Fibroblast of skin of back (primary cell): ENCODE measurements at places on chromosomes 7 and 10.
A peak's percentile ranks its signal among the peaks of the same experiment; 100 is the strongest.

DNA sequence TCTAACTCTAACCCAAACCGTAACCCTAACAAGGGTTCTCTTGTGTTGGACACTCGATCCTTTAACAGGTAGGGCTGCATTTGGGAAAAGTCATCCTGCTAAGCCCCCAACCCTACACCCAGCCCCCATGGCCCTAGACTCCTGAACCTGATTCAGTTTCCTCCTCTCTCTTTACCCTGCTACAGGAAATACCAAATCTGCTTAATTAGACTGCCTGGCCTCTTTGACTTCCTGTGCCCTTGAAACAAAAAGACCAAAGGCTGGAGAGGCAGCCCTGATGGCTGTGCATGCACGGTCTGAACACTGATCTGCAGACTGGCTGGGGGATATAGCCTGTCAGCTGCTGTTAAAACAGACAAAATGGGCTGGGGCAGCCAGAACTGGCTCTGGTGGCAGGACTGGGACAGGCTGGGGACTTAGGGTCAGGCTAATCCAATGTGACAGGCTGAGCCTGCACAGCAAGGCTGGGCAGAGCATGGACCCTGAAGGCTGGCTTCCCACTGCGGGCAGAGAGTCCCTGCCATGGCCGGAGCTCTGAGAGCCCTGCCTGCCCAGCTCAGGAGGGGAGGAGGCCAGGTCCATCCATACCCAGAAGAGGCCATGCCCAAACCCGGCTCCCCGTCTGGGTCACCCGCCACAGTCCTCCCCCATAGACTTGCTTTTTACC is 51.0 kb upstream of the MSMB start:
- DNase-seq = no peak

DNA sequence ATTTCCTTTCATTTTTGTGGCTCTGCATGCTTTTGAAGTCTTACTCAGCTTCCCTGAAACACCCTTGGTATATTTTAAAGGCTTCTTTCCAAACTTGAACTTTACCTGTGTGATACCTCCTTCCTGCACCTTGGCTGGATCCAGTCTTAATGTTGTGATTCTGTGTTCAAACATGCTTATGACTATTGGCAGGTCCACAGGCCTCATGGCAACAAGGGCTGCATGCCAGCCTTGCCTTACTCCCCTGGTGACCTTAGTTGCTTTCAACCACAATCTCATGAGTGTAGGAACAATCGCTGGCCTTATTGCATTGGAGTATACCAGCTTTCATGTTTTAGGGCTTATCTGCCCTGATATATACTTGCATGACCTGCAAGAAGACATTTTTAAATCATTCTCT is 238.7 kb downstream of the KIF20B start:
- no peak for DNase-seq

DNA sequence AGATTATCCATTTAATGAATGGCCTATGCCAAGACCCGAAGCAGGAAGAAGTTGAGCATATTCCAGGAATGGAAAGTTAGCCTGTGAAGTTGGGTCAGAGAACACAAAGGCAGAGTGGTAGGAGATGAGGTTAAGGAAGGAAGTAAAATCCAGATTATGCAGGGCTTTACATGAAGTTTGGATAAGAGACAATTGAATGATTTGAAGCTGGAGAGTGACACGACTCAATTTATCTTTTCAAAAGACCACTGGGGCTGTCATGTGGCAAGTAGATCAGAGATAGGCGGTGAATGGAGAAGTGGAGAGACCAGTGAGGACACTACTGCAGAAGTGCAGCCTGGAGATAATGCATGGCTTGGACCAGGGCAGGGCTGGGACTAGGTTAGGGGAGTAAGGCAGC is 7.2 kb upstream of the CNOT4 start:
- no peak for DNase-seq

- DNase-seq = no peak
These were observed 2.7 kb upstream of the CALML5 start for GRCh38 chr10:5502061-5502521.

DNA sequence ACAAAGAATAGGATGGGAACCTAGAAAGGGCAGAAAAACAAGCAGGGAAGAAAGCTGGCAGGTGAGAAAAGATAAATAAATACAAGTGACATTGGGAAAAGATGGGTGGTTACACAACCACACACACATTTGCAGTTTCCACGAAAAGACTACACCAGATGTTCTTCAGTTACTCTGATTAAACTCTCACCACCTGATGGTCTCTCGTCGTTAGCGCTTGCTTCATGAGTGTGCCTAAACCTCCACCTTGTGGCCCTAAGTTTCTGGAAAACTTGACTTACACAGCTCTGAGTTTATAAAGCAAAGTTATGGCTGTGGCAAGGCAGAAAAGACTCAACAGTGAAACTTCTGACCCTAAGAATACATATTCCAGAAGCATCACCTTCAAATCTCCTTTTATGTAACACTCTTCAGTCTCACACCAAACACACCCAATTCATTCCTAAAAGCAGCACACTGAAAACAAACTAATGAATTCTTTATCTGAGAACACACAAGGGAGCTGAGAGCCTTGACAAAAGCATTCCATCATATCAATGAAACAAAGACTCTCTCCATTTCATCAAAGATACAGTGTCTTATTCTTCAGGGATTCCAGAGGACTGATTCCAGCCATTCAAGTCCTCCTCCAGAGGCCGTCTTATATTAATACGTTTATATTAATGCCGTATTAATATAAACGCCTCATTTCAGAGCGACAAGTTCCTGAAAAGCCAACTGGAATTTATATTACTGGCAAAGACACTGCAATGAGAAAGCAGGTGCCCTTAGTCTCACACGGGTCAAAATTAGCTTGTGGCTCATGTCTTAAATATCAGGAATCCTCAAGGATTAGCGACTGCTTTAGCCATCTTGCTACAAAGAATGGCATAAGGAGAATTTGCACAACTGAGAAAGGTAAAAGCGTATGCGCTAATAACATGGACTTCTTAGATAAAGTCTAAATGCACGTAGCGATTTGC is 77.6 kb downstream of the RNF216 start:
- no peak for DNase-seq

DNA sequence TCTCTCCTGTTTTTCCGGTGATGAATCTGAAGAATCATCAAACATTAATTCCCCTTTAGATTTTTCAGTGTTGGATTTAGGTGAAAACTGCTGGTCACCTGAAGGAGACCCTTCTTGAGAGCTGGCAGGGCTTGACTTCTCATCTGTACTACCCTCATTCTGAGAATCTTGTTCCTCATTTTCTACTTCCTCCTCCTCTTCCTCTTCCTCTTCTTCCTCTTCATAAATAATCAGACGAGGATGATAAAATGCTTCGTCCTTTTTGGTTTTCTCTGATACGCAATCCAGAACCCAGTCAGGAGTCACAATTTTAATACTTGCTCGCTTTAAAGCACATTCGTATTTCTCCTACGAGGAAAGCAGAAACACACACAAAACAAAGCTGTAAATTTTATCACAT is 26.9 kb downstream of the PAXIP1 start:
- DNase-seq = no peak

DNA sequence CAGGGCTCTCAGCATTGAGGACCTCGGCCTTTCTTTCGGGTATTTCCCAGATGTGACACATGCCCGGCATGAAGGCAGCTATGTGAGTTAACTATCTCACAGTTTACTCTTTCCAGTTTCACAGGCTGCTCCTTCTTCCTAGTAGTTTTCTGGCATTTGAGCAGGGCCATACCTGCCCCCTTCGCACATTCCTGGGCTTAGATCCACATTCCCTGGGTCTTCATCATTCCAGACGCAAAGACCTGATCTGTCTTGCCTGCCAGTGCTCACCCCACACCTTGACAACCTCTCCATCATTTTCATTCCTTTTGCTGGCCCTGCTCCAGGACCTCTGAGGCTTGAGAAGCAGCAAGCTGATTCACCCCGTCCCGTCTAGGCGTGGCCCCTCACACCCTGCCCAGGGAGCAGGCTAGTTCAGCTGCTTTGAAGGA is 227.5 kb downstream of the WDR11 start:
- DNase-seq = no peak

DNA sequence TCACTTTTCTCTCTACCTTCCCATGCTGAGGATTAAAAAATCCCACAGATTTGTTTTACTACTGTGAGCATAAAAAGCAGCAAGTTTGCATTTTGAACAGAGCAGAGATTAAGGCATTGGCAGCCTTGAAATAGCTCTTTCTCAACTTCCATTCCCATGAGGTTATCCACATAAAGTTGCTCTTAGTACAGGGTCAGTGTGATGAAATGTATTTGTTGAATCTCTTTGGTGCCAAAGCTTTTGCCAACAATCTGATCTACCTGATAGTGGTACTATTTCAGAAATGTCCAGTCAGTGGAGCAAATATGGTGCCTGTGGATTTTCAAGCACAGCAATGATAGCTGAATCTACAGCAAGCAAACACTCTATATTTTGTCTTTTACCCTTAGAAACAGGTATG is 254.8 kb downstream of the INHBA start:
- DNase-seq = no peak

DNA sequence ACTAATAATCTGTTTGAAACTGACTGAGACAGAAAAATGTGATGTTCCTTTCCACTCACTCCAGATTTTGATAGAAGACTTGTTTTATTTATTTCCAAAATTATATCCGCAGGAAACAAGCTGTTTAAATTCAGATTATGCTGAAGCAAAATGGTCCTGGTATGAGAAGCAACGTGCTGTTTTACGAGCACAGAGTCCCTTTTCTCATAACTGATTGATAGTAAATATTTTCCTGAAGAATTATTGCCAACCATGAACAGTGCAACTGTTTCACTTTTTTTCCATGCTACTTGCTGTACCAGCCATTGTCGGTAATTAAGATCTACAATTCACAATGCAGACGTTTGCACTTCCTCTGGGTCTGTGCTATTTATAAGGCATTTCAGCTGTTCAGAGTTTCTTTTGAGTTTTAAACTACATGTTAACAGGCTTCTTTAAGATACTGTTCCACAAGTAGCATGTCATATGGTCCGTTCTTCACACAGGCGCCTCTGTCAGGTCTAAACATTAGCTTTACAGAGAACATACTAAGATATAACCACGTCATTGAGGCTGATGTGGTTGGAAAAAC is 103.8 kb downstream of the POLL start:
- DNase-seq = no peak

DNA sequence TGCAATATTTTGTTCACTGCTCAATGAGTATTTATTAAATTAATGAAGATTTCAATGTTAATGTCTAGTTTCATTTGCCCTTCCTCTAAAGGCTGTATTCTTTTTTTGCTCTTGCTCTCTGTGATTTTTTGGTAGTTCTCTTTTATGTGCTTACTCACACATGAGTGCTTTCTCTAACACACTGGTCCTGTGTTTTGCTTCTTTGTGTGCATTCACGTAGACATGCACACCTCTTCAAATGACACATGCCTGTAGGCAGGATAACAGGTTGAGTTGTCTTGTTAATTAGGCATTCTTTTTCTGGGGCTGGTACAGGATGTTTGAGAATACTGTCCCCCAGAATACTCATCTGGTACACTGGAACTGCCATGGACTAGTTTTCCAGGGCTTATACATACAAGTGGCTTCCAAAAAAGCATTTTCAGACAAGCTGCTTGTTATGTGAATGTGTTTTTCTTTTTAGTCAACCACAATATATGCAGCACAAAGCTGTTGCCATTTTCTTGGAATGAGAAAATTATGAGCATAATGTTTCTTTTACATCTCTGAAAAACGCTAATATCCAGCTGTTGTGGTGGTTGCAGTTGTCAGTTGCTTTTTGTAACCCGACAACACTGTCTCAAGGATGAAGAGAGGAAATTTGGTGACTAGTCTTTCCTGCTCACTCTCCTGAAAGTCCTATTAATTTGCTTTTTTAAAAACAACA is 416.4 kb downstream of the AUTS2 start:
- DNase-seq = peak; percentile 7
